ENCODE measurements at places on chromosomes 7 and 10.

DNA sequence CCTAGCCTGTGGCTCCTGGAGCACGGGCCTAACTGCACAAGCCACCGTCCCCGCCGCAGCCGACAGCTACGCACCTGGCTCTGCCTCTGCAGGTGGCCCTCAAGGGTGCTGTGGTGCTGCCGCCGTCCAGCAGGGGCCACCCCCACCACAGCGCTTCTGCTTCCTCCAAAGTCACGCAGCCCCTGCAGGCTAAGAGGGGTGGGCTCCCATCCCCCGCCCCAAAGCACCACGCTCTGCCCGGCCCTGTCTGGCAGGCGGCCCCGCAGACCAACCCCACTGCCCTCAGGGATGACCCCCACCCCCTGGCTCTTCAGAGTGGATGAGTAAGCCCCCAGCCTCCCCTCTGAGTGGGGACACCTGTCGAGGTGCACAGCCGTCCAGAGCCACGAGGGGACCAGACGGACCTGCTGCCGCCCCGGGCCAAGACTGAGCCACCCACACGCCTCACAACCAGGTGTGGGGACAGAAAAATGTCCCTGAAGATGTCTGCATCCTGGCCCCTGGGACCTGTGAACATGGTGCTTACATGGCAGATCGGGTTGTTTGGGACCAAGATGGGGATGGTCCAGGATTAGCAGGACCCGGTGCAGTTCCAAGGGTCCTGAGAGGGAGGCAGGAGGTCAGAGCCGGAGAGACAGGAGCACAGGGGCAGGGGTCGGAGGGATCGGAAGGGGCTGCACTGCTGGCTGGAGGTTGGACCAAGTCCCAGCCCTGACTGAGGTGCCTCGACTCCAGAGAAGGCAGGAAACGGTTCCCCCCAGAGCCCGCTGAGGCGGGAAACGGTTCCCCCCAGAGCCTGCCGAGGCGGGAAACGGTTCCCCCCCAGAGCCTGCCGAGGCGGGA, 9.0 kb upstream of the ADAP1 start:
- no peak for DNase-seq

DNA sequence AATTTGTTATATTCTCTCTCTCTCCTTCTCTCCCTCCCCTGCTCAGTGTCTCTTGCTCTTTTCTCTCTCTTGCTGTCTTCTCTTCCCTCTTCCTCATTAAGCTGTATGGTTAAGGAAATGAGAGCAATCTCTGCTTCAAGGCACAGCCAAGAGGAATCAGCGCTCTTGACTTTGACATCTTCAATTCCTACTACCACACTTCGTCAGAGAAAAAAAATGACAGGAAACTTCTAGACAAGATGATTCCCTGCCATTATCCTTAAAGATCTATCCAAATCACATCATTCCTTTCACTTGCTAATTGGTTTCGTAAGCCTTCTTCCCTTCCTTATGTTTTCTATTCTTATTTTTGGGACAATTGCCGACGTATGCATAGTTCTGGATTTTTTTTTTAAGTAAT, 425.0 kb downstream of the KCNMA1 start:
- no peak for DNase-seq

DNA sequence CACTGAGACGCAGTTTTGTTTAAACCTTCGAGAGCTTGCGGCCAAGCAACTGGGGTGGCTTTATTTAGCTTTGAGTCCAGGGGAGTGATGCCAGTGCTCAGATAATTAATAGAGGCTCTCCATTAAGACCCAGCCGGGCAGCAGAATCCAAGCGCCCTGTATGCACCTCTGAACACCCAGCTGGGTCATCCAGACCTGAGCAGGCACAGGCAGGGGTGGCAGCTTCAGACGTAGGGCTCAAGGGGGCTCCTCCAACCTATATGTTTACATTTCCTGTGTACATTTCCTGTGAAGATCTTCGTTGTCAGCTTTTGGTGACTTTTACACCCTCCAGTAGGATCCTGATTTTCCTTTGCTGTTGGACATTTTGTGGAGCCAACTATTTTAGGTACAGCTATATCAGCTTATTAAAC, 719.5 kb downstream of the LRMDA start:
- no peak for DNase-seq

DNA sequence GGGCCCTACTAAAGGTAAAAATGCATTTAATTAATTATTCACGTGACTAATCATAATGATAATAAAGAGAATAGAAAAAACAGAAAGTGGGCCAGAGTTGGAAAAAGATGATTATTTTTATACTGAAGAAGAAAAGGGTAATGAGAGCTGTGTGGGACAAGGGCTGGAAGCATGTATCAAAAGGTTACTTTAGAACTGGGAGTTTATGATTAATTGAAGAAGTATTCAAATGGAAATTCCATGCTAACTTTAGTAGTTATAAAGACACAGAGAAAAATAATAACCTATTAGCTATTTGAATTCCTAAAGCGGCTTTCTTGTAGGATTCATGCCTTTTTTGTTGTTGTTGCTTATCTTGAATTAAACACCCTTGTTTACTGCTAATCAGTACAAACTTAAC, 49.9 kb downstream of the MKX start:
- DNase-seq: no peak

DNA sequence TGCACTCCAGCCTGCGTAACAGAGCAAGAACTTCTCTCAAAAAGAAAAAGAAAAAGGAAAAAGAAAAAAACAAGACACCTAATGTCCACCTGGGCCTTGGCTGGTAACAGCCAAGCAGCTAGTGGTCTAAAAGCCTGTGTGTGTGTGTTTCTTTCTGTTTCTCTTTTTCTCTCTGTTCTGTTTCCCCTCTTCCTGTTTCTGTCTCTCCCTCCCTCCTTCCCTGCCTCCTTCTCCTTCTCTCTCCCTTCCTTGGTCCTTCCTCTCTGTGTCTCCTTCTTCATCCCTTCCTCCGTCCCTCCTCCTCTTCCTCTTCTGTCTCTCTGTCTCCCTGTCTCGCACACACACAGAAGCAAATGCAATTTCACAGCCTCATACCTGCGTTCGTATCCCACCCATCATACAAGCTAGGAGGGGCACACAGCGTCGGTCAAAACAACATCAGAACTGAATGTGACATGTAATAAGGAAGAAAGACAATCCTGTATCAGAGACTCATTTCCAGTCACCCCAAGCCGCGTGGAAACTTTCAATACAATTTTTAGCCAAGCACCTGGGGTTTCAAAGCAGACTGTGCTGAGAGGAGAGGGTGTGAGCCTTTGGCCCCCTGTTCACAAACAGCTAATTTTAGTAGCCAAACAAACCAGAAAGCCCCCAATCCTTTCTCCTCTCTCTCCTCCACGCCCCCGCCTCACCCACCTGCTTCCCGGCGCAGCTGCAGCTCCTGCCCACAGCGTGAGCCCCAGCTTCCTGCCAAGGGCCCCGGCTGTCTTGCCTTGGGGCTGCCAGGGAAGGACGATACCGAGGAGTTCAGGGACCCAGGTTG, 50.2 kb upstream of the GNA12 start:
- DNase-seq: no peak

- DNase-seq: no peak
Observed at GRCh38 chr10:15121707-15122106, 24.6 kb downstream of the RPP38 start.

- DNase-seq: no peak
Observed at GRCh38 chr7:140229591-140230515, 53.1 kb upstream of the KDM7A start.

GRCh38 chr7:63070696-63071095, 928.0 kb upstream of the ZNF722 start:
- DNase-seq: no peak

DNA sequence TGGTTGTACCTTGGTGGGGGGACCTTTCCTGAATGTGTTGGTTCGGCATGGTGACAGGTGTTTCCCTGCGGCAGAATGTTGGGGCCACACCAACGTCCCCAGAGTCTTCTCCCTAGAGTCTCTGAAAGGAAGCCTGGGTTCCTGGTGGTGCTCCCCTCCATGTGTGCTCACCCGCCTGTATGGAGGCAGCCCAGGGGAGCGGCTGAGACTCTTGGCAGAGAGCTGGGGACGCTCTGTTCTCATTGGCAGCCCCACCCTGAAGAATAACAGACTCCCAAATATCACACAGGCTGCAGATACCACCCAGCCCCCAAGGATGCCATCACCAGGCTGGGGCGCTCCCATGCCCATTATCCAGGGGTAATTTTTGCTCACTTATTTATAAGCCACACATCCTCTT, 34.8 kb downstream of the CHST12 start:
- no peak for DNase-seq

DNA sequence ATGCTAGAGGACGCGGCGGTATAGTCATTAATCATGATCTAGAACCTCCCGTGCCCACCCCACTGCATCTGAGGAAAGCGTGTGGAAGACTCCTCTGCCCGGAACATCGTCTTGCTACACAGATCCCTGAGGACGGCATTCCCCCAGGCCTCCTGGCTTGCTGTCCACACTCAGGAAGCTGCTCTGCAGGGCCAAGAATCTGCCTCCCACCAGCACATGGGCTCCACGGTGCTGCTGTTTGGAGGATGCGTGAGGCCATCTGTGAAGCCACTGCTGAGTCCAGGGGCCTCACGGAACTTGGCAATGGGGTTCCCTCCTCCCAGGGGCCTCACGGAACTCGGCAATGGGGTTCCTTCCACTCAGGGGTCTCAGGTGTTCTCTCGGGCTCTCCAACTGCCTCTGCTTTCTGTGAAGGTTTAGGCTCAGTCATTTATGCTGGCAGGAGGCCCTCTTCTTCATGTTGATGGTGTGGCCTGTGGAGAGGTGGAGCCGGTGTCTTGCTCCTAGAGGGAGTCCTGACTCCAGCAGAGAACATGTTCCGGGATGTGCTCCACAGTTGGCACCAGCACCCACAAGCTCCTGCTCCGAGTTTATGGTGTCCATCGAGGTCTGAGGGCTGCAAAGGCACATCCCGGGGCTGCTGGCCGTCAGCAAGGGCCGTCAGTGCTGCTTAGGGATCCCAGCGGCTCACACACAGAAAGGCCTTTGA, 273.3 kb downstream of the DNAJB6 start:
- no peak for DNase-seq
